ENCODE measurements at places on chromosomes 16 and 17. TPM values are rescaled to one million over a fixed set of nuclear protein-coding genes. Genes with fewer than 3 reads are reported as not detected.
A peak's percentile ranks its signal among the peaks of the same experiment; 100 is the strongest.

- DNase-seq: no peak
Measured at GRCh38 chr16:4273858-4274311, 1.1 kb upstream of the TFAP4 start.

- DNase-seq: peak; percentile 61
Measured at GRCh38 chr16:85389679-85390470, 223.2 kb upstream of the GSE1 start.

DNA sequence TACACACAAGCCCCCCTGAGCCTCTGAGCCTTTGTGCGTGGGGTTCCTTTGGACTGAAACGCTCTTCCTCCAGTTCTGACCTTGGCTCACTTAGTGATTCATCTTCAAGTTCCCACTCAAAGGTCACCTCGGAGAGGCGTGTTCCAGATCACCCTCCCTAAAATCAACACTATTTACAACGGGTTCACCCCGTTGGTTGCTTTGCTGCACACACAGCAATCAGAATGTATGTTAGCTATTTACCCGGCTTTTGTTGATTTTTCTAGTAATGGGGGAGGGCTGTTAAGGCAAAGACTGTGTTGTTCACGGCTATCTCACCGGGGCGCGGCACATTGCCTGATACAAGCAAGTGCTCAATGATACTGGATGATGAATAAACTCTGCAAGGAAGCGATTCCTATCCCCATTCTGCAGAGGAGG is 977 bp downstream of the NAGPA start:
- no peak for DNase-seq

DNA sequence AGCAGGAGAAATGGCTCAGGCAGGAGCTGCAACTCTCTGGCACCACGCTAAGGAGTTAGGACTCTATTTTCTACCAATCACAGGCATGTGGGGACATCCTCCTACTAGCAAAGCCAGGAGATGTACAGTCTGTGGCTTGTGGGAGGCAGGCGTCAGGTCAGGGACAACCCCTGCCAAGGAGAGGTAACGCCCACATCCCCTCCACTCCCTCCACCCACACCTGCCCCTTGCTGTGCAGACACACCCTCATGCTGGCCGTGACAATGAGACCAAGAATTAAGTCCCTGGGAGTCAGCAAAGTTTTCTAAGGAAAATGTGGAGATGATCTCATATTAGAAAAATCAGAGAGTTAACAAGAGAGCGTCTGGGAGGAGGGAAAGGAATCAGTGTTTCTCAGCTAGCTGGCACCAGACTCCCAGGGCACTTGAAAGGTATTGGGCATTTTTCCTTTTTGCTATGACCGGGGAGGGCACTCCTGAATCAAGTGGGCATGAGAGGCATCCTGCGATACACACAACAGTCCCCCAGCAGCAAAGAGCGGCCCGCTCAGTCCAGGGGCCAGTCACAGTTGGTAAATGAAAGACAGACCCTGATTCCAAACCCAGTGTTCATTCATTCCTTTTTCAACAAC is 87.3 kb upstream of the RPL38 start:
- DNase-seq: no peak

DNA sequence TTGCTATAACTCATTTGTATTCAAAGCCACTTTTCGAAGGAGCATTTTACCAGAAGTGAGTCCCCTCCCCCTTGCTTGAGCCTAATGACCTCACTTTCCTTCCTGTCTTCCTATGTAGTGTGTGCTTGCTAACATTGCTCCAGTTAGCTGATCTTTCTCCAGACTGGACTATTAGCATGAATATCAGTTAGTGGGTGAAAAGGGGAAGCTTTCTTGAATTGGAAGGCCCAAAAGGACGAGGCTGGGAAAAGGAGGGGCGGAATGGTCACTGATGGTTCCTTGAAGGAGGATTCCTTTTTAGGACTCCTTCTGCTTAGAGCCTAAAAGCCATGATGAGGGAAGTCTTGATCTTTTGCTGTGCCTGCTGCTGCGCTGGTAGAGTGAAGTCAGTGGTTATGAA is 11.9 kb downstream of the MAP3K3 start:
- no peak for DNase-seq

DNA sequence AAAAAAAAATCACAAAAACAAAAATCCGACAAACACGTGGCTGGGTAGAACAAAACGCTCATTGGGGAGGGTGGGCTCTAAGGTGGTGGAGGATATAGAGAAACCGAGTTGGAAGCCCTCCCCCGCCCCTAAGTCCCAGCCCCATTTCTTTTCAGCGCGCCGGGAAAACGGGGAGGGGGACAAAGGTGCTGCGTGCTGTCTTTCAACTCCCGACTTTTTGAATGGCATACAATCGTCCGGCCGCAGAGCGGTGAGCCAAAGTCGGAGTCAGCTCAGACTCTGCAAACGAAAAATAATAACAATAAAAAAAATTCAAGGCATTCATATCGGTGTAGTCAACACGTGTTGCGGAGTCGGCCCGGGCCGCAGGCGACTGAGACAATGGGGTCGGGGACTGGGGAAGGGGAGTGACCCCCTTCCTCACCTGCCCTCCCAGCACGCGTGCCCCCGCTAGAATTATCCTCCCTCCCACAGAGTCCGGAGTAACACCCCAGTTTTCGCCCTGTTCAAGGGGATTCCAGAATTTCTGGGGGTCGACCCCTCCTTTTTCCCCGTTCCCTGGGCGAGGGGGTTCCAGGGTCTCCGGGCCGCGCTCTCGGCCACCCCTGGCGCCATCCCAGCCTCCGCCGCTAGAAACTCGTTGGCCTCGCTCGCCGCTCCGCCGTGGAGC is 1.7 kb upstream of the IGF2BP1 start:
- DNase-seq: peak; percentile 43

GRCh38 chr17:45270828-45271418 is 9.0 kb upstream of the SPATA32 start:
- DNase-seq: no peak

DNA sequence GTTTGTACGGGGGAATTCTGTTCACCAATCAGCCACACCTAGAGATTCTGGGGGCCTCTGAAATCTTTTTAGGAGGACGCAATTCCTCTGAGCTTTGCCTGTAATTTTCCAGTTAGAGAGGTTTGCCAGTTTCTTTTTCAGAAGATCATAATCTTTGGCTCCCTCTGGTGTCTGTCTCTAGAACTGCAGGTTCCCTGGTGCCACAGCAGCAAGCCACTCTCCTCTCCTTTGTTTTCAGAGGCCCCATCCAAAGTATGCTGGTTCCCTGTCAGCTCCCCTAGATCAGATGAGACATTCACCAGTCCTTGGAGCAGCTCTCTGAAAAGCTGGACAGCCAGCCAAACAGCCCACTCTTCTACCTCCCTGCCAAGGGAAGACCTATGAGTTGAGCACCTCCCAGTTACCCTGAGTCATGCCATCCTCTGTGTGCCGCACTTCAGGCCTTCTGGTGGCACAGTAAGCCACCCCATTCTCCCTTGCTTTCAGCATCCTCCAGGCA is 36.1 kb downstream of the RNF112 start:
- peak; percentile 88 for DNase-seq

- DNase-seq: no peak
Measured at GRCh38 chr16:70767377-70768202, 33.4 kb downstream of the VAC14 start.

VASN gene
- total RNA-seq: 218 TPM

CTRL gene
- 0.43 TPM for total RNA-seq

ASB16 gene
- total RNA-seq: not detected

SYCE1L gene
- total RNA-seq: not detected

KRT40 gene
- total RNA-seq: not detected

FOXO3B gene
- 2.0 TPM for total RNA-seq

HOXB9 gene
- total RNA-seq: not detected

ZG16 gene
- 0.21 TPM for total RNA-seq

All from ascending aorta (tissue), 2 donors.